Esophagus muscularis mucosa (tissue), 4 donors: ENCODE measurements at places on chromosomes 13 and 19. TPM values are rescaled to one million over a fixed set of nuclear protein-coding genes. Genes with fewer than 3 reads are reported as not detected.
A peak's percentile ranks its signal among the peaks of the same experiment; 100 is the strongest.

GRCh38 chr19:9289231-9289884, 20.3 kb downstream of the ZNF699 start:
- H3K4me1 ChIP-seq = no peaks in the 10 kb centered on the region
- H3K36me3 ChIP-seq = peaks cover 40% of the 10 kb centered on the region
- H3K4me3 ChIP-seq = no peak overlapping the region
- H3K27ac ChIP-seq = no peak overlapping the region
- DNase-seq = no peak
- no peaks in the 10 kb centered on the region for H3K27me3 ChIP-seq

- H3K4me1 ChIP-seq = peaks cover 6% of the 10 kb centered on the region
- H3K4me3 ChIP-seq = no peak overlapping the region
- DNase-seq = no peak
- no peaks in the 10 kb centered on the region for H3K27me3 ChIP-seq
Measured at GRCh38 chr13:30744056-30744680, 8.8 kb downstream of the ALOX5AP start.

DNA sequence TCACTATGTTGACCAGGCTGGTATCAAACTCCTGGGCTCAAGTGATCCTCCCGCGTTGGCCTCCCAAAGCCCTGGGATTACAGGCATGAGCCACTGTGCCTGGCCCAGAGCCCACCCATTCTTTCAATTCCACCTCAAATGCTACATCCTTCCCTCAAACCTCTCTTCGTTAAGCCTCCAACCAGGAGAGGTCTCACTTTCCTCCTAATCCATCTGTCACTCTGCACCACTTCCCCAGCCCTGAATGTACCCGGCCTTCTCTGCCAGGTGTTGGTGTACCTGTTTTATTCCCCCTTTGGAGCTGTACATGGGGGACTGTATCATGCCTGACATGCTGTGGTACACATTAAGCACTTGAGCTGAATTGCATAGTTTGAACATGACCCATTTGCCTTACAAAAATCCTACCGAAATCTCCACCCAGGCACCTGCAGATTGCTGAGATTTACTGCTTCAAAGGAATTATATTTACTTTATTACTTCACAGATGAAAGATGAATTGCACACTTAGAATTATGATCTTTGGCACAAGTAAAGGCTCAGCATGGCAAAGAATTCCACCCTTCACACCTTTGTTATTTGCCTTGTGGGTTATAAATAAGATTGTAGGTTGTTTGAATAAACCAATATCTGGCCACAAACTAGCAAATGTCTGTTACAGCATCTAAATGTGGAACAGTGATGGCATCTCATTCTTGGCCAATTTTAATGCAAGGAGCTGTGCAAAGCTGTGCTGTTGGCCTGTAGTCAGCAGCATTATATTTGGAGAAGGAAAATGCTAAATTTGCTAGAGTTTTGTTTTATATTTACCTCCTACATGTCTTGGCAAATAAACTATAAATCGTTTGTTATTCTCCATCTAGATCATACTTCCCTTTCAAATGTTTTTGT, 15.6 kb upstream of the WASF3 start:
- peaks cover 21% of the 10 kb centered on the region for H3K27me3 ChIP-seq
- no peaks in the 10 kb centered on the region for H3K4me1 ChIP-seq
- H3K4me3 ChIP-seq = no peak overlapping the region
- no peak for DNase-seq
- no peaks in the 10 kb centered on the region for H3K36me3 ChIP-seq
- no peak overlapping the region for H3K27ac ChIP-seq

The PLK5 gene
- not detected for total RNA-seq

- H3K27me3 ChIP-seq = no peaks in the 10 kb centered on the region
- no peak overlapping the region for H3K4me3 ChIP-seq
- H3K4me1 ChIP-seq = peaks cover 6% of the 10 kb centered on the region
- peaks cover 34% of the 10 kb centered on the region for H3K36me3 ChIP-seq
Measured at GRCh38 chr19:4108767-4109625, 14.9 kb downstream of the MAP2K2 start.

The SULT2A1 gene
- total RNA-seq = not detected

The PGLYRP2 gene
- total RNA-seq = not detected

DNA sequence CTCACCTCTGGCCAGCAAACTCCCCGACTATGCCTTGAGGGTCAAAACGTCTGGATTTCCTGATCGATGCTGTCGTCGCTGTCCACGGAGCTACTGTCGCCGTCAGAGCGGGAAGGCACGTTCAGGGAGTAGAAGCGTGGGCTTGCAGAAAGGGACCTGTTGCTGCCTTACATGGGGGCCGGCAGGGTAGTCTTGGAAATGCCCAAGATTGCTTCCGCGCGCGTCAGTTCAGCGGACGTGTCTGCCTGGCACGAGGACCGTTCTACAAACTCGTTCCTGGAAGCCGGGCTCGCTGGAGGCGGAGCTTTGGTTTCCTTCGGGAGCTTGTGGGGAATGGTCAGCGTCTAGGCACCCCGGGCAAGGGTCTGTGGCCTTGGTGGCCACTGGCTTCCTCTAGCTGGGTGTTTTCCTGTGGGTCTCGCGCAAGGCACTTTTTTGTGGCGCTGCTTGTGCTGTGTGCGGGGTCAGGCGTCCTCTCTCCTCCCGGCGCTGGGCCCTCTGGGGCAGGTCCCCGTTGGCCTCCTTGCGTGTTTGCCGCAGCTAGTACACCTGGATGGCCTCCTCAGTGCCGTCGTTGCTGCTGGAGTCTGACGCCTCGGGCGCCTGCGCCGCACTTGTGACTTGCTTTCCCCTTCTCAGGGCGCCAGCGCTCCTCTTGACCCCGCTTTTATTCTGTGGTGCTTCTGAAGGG, 15.4 kb downstream of the RB1 start:
- H3K36me3 ChIP-seq = peaks cover 36% of the 10 kb centered on the region
- no peaks in the 10 kb centered on the region for H3K27me3 ChIP-seq
- DNase-seq = no peak
- peaks cover 8% of the 10 kb centered on the region for H3K4me1 ChIP-seq

The NUP62 gene
- 33.3 TPM for total RNA-seq

DNA sequence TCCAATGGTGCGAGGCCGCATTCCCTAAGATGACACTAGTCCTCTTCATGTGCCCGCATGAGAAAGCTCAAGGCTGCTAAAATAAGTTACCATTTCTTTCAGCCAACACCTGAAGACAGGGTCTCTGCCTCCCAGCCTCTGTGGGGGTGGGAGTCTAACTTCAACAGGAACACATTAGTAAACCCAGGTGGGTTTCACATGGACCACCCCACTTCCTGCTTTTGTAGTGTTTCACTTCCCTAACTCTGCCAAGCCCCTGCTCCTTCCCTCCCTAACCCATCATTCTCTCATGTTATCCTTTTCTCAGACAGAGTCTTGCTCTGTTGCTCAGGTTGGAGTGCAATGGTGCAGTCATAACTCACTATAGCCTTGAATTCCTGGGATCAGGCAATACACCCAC, 783.6 kb downstream of the UQCRFS1 start:
- H3K4me3 ChIP-seq = no peak overlapping the region
- no peaks in the 10 kb centered on the region for H3K4me1 ChIP-seq
- H3K36me3 ChIP-seq = no peaks in the 10 kb centered on the region
- DNase-seq = no peak

GRCh38 chr13:51849145-51850101, 4.4 kb upstream of the TMEM272 start:
- H3K27ac ChIP-seq = no peak overlapping the region
- peaks cover 5% of the 10 kb centered on the region for H3K4me1 ChIP-seq
- no peak overlapping the region for H3K4me3 ChIP-seq
- no peak for DNase-seq
- H3K27me3 ChIP-seq = no peaks in the 10 kb centered on the region
- H3K36me3 ChIP-seq = no peaks in the 10 kb centered on the region

- peak within 1 kb of the TSS; percentile 94 for H3K27ac ChIP-seq
- no peaks in the 10 kb centered on the region for H3K27me3 ChIP-seq
- peak within 1 kb of the TSS; percentile 78 for H3K4me3 ChIP-seq
- H3K4me1 ChIP-seq = peaks cover 50% of the 10 kb centered on the region
- DNase-seq = peak; percentile 100
- peaks cover 56% of the 10 kb centered on the region for H3K36me3 ChIP-seq
Measured at GRCh38 chr19:58554494-58555368, at the start of gene CHMP2A. Gene CHMP2A, minus strand, starts transcription at chr19:58555105. Its CDS starts 893 bp downstream, at chr19:58554212.

DNA sequence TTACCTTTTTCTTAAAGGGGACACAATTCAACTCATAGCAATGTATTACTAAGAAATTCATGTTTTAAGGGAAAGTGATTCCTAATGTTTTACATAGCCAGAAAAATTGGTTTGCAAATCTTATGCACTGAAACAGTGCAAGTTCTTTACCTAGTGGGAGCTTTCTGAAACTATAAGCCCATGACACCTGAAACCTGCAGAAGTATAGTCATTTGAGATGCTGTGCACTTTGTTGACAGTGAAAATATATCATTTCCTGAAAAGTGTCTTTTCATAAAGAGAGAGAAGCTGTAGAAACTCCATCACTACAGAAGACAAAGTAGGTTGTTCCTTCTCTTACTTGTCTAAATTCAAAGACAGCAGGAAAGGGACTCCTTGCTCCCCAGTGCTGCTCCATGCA, 517.1 kb downstream of the LMO7 start:
- no peaks in the 10 kb centered on the region for H3K27me3 ChIP-seq
- H3K4me1 ChIP-seq = no peaks in the 10 kb centered on the region
- no peak overlapping the region for H3K4me3 ChIP-seq
- no peak overlapping the region for H3K27ac ChIP-seq
